ENCODE measurements at places on chromosomes 3 and 15.

- DNase-seq = peak; percentile 37
Measured at GRCh38 chr3:143171141-143171980, 51.8 kb downstream of the CHST2 start.

DNA sequence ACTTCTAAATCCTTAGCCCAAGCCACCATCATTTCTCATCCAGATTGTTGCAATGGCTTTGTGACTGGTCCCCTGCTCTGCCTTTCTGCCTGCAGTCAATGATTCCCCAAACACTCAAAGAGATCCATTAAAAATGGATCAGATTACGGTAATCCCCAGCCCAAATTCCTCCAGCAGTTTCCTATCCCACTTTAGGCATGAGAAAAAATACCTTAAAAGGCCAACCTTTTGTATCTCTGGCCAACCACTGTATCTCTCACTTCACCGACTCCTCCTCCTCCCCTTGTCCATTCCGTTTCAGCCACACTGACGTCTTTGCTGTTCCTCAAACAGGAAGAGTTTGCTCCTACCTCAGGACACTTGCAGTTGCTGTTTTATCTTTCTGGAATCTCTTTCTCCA, 20.9 kb upstream of the IL1RAP start:
- DNase-seq = no peak

DNA sequence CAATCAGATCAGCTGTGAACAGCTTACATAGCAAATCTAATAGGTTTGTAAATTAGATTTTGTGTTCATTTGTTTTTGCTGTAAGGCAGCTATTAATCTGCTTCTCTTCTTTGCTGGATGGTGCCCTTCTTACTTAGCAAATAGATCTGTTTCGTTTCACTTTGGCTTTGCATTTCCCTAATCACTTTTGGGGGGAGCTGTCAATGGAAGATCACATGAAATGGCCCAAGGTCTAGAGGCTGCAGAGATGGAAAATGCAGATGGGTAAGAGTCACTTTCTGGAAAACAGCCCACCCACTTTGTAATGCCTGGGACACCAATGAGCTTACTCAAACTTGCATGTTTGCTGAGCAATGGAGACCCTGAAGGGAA, 36.4 kb downstream of the ST8SIA2 start:
- no peak for DNase-seq

- no peak for DNase-seq
Measured at GRCh38 chr3:73789825-73790444, 165.2 kb upstream of the PDZRN3 start.

GRCh38 chr3:23720885-23721284, 84.9 kb upstream of the UBE2E1 start:
- no peak for DNase-seq

DNA sequence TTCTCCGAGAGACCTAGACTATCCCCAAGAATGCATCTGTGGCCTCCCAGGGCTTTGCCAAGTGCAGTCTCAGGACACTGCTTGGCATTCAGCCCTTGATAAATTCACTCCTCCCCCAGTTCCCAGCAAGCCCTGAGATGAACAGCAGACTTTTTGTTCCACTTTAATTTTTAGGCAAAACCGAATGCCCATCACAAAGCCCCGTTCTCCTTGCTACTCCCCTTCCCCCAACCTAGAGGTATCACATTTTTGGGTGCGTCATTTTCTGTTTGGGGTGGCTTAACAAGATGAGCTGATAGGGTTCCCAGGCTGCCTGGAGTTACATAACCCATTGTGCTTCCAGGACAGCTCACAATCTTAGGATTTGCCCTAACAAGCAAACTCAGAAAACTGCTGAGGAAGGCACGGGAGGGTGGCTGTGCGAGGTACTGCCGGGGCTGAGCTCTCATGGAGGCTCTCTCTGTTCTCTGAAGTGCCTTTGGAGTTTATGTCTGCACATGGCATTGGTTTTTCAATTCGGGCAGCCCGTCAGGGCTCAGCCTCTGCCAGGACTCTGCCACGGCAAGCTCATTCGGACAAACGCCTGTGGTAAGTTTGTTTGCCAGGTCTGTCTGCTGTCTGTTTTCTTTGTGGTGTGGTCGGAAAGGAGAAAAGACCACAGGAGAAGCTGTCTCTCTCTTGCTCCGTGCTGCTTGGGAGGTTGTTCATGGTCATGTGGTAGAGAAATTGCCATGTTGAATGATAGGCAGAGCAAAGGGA, at the start of gene TRAK1:
Gene TRAK1, plus strand, starts transcription at position 385 of the 759 bp plus-strand sequence. Its CDS starts 113 bp downstream, at position 498.
- no peak for DNase-seq

GRCh38 chr3:59802045-59802444, 752.2 kb upstream of the CFAP20DC start:
- DNase-seq = no peak

GRCh38 chr15:97461226-97461625, 499.3 kb upstream of the ARRDC4 start:
- no peak for DNase-seq

DNA sequence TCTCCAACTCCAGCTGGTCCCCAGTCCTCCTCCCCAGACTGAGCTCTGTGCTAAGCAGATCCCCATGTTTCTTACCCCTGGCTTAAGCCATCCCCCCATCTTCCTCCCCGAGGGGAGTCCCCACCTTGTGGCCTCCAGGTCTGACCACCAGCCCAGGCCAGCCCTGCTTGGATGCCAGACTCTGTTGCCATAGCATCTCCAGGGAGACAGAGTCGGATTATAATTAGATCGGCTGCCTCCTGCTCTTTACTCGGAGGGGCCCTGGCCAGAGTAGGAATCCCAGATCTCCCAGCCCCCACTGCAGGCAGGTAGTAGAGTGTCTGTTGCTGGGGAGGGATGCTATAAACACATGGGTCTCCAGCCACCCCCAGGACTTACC, 2.4 kb downstream of the KLHDC8B start:
- no peak for DNase-seq

DNA sequence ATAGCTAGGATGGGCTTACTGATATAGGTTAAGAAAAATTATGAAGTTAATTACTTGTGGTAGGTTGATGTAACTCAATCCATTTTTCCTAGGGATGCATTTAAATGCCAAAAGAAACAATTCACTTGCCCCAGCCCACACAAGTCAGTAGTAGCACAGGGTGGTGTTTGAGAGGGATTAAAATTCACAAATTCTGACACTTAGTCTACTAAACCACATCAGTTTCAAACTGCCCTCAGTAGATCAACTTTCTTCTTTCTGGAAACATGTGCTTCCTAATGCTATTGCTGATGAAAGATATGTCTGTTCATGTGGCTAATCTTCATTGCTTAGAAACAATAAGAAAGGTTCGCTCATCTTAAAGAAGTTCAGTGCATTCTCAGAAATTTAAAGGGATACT, 160.6 kb downstream of the EPHA3 start:
- no peak for DNase-seq

DNA sequence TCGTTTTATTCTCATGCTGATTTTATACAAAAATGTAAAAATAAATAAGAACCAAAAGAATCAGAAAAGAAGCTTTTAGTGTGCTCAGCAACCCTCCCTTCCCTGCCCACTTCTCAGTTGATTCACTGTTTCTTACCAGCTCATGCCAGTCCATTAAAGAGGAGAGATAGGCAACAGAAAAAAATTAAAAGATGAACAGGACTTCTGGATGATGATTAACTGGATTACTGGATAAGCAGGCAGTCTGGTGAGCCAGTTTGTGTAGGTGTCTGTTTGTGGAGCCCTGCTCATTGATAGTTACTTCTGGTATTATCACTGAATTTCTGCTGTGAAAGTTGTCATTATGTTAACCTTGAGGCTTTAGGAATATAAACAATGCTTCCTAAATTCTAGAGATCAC, 15.1 kb upstream of the GPR171 start:
- DNase-seq = no peak

DNA sequence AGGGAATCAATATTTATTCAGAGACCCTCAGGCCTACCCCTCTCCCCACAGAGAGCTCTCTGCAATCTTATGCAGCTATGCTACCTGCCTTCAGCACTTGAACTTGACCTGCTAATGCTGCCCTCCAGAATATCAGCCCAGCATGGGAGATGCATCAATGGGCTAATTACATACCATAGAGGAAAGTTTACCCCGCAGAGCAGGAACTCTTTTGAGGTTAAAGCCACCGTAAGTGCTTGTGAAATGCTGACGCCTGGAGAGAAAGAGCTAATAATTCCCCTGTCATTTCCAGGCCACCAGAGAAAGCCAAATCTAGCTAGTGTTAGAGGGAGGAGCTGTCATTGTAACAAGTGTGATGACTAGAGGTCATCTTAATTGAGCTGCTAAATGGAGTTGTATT, 127.5 kb downstream of the CHST2 start:
- no peak for DNase-seq

GRCh38 chr3:23198801-23199200, 4.3 kb upstream of the UBE2E2 start:
- no peak for DNase-seq

- DNase-seq = no peak
Measured at GRCh38 chr3:117998071-117998470, 1036.6 kb downstream of the IGSF11 start.

DNA sequence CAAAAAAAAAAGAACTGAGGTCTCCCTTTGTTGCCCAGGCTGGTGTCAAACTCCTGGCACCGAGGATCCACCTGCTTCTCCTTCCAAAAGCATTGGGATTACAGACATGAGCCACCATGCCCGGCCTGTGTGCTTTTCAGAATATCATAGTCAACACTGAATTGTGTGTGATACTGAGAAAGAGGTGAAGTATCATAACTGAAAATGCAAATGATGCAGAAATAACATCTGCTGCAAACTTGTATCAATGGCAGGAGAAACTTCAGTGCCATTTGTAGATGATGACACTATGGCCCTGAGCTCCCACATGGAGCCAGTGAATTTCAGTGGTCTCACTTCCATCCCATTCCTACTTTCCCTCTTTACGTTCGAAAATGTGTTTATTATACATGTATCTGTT, 21.9 kb downstream of the IL12A start:
- no peak for DNase-seq

DNA sequence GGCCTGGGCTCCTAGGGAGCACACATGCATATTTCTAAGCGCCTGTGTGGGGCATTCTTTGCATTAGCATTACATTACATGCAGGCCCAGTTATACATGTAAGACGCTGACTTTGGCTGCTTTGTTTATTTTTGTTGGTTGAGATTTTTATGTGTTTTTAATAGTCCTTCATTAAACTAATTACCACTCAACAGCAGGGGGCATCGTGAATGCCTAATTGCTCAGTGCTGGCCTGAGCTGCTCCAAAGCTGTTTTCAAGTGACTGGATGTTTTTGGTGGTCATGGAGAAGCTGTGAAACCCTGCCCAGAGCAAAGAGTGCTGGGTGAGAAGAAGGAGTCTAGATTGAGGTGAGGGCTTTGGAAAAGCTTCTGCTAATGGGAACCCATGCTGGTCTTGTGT, 41.5 kb downstream of the GPD1L start:
- DNase-seq = no peak
